ENCODE measurements at places on chromosomes 7 and 10. TPM values are rescaled to one million over a fixed set of nuclear protein-coding genes. Genes with fewer than 3 reads are reported as not detected.

CTBP2 gene
- polyA plus RNA-seq, result not detected

MCM10 gene
- not detected for polyA plus RNA-seq

SUN3 gene
- polyA plus RNA-seq, result not detected

POLR2J gene
- polyA plus RNA-seq, result 122 TPM

ACHE gene
- polyA plus RNA-seq, result not detected

SEC24C gene
- 32.5 TPM for polyA plus RNA-seq

CYP17A1 gene
- not detected for polyA plus RNA-seq

CLCN1 gene
- 0.06 TPM for polyA plus RNA-seq

SPDYE5 gene
- not detected for polyA plus RNA-seq

ENKUR gene
- polyA plus RNA-seq, result not detected

OR6B1 gene
- not detected for polyA plus RNA-seq

OR2A25 gene
- polyA plus RNA-seq, result not detected

GIMAP1 gene
- 69.2 TPM for polyA plus RNA-seq

BUD23 gene
- polyA plus RNA-seq, result 187 TPM

STEAP1 gene
- polyA plus RNA-seq, result not detected

NCF1 gene
- 3.6 TPM for polyA plus RNA-seq

OGDHL gene
- not detected for polyA plus RNA-seq

ANKRD61 gene
- not detected for polyA plus RNA-seq
